ENCODE measurements at places on chromosomes 4 and X.

- no peak for DNase-seq
Measured at GRCh38 chr4:127829014-127829413, 46.9 kb downstream of the HSPA4L start.

DNA sequence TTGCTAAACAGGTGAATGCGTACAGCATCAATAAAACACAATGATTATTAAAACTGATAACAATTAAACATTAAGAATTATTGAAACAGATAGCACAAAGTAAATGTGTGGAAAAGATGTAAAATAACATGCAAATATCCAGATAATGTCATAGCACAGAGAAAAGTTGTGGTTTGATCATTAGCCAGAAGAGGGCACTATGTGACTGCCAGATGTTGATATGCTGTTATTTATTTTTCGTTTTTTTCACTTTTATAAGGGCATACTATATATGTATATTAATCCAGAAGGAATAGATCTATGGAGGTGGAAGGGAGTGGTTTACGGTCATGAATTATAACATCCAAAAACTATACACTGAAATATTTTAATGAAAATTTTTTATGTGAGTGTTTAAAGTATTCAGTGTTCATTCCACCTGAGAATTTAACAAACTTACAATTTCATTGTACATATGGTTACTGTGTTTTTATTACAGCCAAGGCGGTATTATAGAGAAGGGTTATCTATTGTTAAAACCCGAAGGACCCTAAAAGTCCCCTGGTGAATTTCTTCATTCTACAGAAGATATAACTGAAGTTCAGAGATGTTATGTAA is 211.9 kb upstream of the UGT8 start:
- DNase-seq, result no peak

GRCh38 chrX:69282893-69283690 is 117.8 kb upstream of the PJA1 start:
- DNase-seq, result no peak

- no peak for DNase-seq
Measured at GRCh38 chr4:75948822-75949444, 8.1 kb upstream of the NAAA start.

DNA sequence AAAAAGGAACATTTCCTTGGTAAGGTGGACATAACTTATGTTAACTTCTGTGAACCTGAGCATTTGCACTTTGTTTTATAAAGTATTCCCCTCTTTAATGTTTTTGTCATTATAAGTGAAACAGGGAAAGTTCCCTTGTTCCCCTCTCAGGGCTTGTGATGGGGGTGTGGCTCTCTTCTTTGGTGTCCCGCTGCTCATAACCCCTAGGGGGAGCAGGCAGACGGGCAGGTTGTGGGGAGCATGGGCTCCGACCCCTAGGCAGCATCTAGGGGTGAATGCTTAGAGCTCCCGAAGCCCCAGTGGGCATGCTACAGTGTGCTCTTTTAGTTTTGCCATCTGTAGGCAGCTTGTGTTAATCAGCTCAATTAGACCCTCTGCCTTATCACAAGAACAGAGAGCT is 200.4 kb downstream of the DACH2 start:
- DNase-seq, result no peak

- no peak for DNase-seq
Measured at GRCh38 chr4:159777689-159778088, 674.8 kb downstream of the RAPGEF2 start.

All from lower leg skin (tissue), 4 donors.